ENCODE measurements at places on chromosomes 16 and 17. TPM values are rescaled to one million over a fixed set of nuclear protein-coding genes. Genes with fewer than 3 reads are reported as not detected.

GRCh38 chr16:31148896-31149295 is 970 bp downstream of the PRSS36 start:
- no peak overlapping the region for H3K27ac ChIP-seq
- H3K36me3 ChIP-seq: no peaks in the 10 kb centered on the region
- peaks cover 40% of the 10 kb centered on the region for H3K27me3 ChIP-seq
- DNase-seq: no peak

DNA sequence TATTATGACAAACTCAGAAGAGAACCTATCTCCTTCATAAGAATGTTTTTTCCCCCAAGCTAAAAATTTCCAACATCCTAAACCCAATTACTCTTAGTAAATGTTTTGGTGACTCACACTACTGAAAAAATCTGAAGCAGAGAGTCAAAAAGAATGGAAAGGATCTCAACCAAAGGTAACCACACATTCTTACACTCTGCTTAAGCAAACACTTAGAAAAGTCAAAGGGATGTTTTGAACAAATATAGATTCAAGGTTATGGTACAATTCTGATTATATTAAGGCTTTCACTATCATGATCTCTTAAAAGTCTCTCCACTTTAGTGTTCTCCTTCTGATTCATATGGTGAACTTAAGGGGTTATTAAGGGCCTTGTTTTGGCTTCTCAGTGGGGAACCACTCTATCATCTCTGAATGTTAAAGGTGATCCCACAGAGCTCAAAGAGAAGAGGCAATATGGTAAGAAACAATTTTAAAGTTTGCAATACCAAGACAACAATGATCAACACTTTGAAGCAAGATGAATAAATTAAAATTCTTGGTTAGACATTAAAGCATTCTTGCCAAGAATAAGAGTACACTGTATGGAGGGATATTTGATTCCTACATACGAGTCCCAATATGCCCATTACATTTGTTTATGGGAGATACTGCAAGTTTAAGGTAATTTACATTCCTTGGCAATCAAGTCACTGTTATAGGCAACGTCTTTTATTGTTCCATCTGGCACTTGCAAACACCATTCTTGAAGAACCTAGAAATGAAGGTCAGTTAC is 69.2 kb downstream of the CDC27 start:
- H3K36me3 ChIP-seq: peaks cover 18% of the 10 kb centered on the region
- H3K4me1 ChIP-seq: peaks cover 4% of the 10 kb centered on the region
- DNase-seq: peak; percentile 76
- no peak overlapping the region for H3K27ac ChIP-seq
- H3K27me3 ChIP-seq: no peaks in the 10 kb centered on the region
- H3K4me3 ChIP-seq: no peak overlapping the region

DNA sequence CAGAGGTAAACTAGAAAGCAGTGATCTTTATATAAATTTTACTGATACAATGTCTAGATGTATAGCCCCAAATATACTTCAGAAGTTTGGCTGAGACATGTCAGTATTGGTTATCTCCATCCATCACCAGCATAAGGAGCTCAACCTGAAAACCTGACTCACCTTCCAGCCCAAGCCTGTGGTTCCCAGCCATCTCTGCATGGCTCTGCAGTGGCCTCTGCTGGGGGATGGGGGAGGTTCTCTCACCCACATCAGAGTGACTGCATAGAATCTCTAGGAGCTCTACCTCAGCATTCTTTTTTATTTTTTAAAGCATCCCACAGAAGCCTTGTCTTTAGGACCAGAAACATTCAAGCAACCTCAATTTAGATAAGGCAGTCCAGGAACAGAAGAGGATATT is 27.3 kb downstream of the USP7 start:
- H3K4me3 ChIP-seq: no peak overlapping the region
- peak; percentile 54 for DNase-seq

DNA sequence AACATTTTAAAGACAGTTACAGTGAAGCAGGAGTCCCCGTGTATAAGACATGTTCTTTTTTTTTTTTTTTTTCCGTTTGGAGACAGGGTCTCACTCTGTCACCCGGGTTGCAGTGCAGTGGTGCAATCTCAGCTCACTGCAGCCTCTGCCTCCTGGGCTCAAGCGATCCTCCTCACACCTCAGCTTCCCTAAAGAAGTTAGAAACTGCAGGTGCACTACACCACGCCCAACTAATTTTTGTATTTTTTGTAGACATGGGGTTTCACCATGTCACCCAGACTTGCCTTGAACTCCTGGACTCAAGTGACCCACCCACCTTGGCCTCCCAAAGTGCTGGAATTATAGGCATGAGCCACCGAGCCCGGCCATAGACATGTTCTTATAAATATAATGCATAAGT is 3.0 kb downstream of the EVI2B start:
- no peak overlapping the region for H3K4me3 ChIP-seq
- H3K27ac ChIP-seq: no peak overlapping the region
- H3K36me3 ChIP-seq: no peaks in the 10 kb centered on the region
- H3K4me1 ChIP-seq: peaks cover 2% of the 10 kb centered on the region
- no peak for DNase-seq

- H3K27me3 ChIP-seq: no peaks in the 10 kb centered on the region
- no peak overlapping the region for H3K4me3 ChIP-seq
- DNase-seq: peak; percentile 77
- H3K36me3 ChIP-seq: no peaks in the 10 kb centered on the region
- peak overlapping the region; percentile 87 for H3K27ac ChIP-seq
- peaks cover 32% of the 10 kb centered on the region for H3K4me1 ChIP-seq
Observed at GRCh38 chr17:78329263-78330059, 30.4 kb downstream of the SOCS3 start.

DNA sequence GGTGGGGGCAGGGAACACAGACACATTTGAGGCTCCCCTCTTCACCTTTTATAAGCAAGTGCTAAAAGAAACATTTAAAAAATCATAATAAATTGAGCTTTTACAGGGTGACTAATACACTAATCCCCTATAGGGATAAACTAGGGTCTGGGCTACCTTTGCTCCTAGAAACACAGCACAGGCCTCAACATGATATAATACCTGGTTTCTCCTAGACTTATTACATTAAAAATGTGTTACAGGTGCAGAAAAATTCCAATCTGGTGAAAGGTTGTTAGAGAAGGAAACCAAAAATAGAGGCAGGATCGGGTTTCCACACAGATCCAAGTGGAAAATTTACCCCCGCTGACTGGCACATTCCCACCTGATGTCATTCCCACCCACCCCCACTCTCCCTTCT is 124.7 kb upstream of the NOG start:
- no peak overlapping the region for H3K27ac ChIP-seq
- no peaks in the 10 kb centered on the region for H3K36me3 ChIP-seq
- no peaks in the 10 kb centered on the region for H3K4me1 ChIP-seq

GRCh38 chr16:48531011-48531962 is 78.7 kb downstream of the N4BP1 start:
- DNase-seq: no peak
- no peak overlapping the region for H3K4me3 ChIP-seq
- peaks cover 9% of the 10 kb centered on the region for H3K4me1 ChIP-seq
- no peaks in the 10 kb centered on the region for H3K27me3 ChIP-seq
- no peaks in the 10 kb centered on the region for H3K36me3 ChIP-seq

DNA sequence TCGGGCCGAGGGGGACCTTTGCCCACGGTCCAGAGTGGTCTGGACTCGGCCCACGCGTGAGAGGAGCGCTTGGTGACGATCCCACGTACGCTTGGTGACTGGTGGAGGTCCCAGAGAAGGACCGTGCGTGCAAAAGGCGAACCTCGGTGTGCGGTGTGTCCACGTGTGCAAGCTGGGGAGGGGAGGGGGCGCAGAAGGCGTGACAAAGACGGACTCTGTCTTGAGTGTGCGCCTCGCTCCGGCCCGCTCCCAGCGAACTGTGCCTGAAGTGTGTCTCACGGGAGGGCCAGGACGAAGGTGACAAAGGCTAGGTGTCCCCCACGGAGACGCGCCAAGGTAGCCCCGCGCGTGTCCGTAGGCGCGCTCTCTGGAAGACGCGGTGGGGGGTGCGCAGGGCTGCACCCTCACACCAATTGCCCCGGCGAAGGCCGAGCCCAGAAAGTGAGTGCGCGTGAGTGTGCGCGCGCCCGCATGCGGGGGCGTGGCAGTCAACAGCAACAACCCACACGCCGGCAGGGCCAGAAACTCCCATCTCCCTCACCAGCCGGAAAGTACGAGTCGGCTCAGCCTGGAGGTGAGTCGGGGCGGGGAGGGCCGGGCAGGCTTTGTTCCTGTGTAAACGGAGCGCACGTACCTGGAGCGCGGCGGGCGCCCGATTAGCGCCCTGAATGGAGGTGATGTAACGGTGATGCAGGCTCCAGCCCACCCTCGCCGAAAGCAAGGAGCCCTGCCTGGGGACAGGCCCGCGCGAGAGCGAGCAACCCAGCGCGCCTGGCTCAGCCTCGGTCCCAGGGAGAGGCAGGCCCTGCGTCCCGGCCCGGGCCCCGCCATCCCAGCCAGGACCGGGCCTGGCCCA is at the start of gene GPRC5C:
GPRC5C (plus strand) TSS at position 521 of the 856 bp plus-strand sequence. CDS start 7,689 bp downstream, outside the sequence.
- no peaks in the 10 kb centered on the region for H3K4me1 ChIP-seq
- H3K4me3 ChIP-seq: no peak within 1 kb of the TSS

C17orf78 gene
- total RNA-seq: not detected

TOX3 gene
- total RNA-seq: not detected

CLEC18B gene
- not detected for total RNA-seq

All from IMR-90 (cell line).